AG09319 (cell line): ENCODE measurements at places on chromosomes 2 and 18.

- DNase-seq, result no peak
These were observed 3.2 kb upstream of the ACVR1C start for GRCh38 chr2:157631861-157632260.

DNA sequence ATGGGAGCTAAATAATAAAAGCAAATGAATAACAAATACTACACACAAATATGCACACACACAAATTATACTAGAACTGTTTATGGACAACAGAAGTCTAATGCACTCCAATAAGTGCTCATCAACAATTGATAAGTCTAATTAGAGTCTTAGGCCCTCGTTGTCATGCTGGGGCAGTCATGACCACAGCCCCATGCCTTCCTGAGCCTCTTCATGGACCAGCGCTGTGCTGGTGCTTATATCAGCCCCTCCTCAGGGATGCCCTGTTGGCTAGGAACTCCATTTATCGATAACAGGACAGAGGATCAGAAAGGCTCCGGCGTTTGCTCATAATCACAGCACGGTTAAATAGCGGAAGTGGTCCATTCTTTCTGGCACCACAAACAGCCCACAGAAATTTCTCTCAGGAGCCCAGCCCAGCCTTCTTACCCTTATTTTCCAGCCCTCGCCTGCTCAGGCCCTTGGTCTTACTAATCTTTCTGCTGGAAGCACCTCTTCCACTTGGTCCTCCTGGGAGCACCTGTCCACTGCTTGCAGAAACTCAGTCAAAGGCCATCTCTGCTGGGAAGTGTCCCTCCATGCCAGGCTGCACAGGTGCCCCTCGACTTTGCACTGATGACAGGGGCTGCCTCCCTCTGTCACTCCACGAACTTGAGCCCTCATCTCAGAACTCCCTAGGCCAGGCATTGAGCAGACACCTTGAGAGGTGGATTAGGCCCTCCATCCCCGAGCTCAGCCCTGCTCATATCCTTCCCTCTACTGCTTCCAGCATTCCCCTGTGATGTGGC is 500.2 kb upstream of the HS6ST1 start:
- DNase-seq, result no peak

GRCh38 chr2:108936866-108937265 is 52.2 kb downstream of the EDAR start:
- no peak for DNase-seq

DNA sequence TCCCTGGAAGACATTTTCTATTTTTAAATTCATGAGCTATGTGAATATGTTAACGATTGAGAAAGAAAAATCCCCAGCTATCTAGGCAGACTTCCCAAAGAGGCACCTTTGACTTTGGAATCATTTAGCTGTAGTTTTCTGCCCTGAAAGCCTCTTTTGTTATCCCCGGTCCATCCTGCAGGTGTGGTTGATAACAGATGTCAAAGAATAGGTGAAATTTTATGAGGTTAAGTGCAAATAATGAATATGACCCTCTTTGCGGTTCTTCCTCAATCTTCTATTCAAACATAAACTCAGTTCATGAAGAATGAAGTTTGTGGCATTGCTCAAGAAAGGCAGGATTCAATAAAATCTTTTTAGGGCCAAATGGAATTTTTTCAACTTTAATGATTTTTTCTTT is 51.6 kb upstream of the ATP8B1 start:
- no peak for DNase-seq

DNA sequence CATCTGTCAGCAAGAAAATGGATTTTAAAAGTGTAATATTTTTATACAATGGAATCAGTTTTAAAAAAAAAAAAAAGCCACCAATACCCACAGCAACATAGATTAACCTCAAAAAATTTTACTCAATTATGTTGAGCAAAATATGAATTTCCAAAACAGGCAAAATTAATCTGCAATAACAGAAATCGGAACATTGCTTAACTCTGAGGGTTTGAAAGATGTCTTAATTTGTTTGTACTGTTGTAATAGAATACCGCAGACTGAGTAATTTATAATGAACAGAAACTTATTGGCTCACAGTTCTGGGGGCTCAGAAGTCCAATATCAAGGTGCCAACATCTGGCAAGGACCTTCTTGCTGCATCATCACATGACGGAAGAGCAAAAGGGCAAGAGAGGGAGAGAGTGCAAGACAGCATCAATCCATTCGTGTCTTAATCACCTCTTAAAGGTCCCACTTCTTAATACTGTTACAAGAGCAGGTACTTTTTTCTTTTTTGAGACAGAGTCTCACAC is 31.8 kb upstream of the TNFAIP6 start:
- DNase-seq, result no peak

- no peak for DNase-seq
These were observed 226.0 kb upstream of the NETO1 start for GRCh38 chr18:73093687-73094250.

GRCh38 chr18:51559902-51560287 is 362.4 kb upstream of the MEX3C start:
- DNase-seq, result no peak

DNA sequence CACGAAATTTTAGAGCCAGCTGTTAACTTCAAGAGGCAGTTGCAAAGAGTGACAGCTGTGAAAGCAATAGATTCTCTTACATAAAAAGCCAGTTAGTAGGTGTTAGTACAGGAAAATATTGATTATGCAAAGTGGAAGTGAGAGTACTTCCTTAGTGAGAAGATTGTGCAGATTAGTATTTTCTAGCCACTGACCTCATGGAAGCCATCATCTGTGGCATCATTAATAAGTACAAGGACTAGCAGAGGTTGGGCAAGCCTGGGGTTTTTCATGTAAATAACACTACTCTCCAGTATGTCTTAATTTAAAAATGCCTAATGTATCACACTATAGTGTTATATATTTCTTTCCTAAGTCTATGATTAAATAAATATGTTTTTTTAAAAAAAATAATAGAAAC is 166.2 kb upstream of the DTNA start:
- DNase-seq, result no peak

GRCh38 chr18:58691256-58691655 is 20.0 kb downstream of the MALT1 start:
- no peak for DNase-seq

DNA sequence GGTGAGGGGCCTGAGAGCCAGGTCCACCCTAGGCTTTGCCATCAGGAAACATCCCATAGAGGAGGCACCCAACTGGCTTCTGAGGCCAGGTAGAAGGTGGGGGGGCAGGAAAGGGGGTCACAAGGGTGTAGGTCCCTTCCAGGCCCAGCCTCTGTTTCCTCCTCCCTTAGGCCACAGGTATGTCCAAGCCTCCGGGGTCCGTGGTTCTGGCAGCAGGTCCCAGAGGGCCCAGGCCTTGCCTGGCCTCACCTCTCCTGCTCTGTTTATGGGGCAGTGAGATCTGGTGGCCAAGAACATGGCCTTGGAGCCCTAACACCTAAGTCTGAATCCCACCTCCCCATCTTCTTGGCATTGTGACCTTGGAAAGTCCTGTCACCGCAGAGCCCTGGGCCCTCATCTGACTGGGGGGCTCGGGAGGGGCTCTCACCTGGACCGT is 21.6 kb upstream of the GPR17 start:
- no peak for DNase-seq

GRCh38 chr2:154130821-154131220 is 259.1 kb downstream of the GALNT13 start:
- no peak for DNase-seq

- no peak for DNase-seq
These were observed 182.5 kb upstream of the HS6ST1 start for GRCh38 chr2:128501006-128501690.

GRCh38 chr2:205688417-205689200 is 6.3 kb downstream of the NRP2 start:
- no peak for DNase-seq

GRCh38 chr2:11004199-11004598 is 92.5 kb downstream of the KCNF1 start:
- DNase-seq, result no peak

DNA sequence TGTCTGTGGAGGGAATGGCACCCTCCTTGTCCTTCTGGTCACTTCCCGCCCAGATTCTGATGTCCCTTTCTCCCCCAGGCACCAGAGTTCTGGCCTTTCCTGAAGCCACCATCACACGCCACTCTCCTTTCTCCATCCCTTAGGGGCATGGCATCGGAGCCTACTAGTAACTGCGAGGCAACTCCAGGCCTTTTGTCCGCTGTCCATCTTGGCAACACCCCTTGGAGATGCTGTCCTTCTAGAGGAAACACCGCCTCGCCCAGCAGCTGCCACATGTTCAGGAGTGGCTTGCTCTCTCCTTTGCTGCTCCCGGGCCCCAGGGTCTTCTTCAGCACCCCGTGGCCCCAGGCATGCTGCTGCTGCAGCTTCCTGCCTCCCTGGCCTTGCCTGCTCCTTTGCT is 267.0 kb downstream of the SRBD1 start:
- no peak for DNase-seq

GRCh38 chr18:55261253-55261652 is 302.0 kb upstream of the CCDC68 start:
- DNase-seq, result no peak

GRCh38 chr2:88239781-88240180 is 69.6 kb downstream of the THNSL2 start:
- no peak for DNase-seq

DNA sequence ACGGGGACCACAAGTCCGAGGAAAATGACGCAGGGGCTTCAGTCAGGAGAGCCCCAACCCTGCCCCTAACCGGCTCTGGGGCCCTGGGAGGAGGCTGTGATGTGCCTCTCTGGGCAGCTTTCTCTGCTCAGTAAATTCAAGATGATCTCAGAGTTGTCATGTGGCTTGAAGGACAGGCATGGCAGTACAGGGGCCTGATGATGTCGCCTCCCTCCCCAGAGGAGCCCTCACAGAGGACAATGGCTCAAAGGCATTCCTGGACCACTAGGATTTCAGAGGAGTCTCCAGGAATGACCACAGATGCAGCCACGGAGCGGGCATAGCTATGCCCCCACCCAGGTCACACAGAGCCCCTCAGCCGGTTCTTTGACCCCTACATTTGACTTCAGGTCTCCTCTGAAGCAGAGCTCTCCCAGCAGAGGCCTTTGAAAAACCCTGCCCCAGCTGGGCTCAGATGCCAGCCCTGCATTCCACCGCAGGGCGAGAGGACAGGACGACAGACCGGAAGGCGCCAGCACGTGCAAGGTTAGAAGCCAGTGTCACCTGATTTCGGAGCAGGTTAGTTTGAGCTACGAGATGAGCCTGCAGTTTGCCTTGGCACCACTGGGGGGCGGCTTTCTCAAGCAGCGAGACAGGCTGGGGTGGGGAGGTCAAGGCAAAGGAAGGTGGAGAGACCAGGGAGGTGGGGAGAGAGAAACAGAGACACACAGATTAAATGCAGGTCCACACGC is 39.2 kb downstream of the BIN1 start:
- no peak for DNase-seq

DNA sequence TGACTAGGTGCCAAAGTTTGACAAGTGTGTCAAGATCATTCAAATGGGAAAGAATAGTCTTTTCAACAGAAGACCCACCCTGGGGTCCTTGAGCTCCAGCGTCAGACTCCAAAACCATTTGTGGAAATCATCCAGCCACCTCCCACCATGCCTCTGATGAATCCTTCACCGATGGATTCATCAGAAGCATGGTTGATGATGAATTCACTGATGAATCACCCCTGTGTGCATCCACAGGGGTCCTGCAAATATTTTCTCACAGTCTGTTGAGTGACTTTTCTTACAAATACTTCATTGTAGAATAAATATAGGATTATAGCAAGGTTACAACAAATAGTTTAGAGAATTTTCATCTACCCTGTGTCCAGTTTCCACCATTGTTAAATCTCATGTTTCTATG is 4.3 kb downstream of the UGT1A9 start:
- DNase-seq, result no peak

GRCh38 chr2:148794558-148794957 is 80.5 kb upstream of the KIF5C start:
- DNase-seq, result peak; percentile 66

DNA sequence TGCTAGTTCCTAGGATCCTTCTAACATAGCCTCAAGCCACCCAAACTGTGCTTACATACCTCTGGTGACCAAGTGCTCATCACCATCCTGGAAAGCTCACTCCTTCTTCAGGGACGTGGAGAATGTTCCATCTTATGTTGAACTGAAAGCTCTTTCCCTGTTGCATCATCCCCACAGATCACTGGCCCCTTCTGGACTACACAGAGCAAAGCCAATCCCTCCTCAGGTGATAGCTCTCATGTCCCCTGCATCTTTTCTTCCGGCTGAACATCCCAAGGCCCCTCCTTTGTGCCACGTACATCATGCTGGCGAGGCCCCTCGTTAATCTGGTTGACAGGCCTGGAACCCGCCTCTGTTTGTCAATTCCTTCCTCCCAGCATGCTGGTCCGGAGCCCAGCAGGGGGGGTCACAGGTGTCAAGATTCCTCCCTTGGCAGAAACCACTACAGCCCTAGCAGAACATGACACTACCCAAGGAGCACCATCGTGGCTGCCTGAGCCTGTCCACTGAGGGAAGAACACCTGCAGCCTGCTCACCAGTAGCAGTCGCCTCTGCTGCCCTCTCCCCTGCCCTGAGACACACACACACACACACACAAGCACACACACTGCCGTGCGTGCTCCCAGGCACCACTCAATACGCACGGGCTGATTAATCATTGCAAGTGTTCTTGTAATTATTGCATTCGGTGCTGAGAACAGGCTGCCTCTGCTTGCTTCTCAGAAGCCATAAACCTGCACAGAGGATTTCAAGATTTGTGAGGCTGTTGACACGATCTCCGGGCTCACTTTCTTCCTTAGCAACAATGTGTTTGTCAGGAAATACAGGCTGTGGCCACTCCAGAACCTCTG is 6.3 kb upstream of the KCNK3 start:
- DNase-seq, result no peak

- DNase-seq, result no peak
These were observed 309.0 kb upstream of the CDH2 start for GRCh38 chr18:28485918-28486317.

GRCh38 chr18:70536370-70537062 is 247.7 kb downstream of the SOCS6 start:
- no peak for DNase-seq

GRCh38 chr2:234191819-234192407 is 141.4 kb downstream of the SPP2 start:
- DNase-seq, result no peak

DNA sequence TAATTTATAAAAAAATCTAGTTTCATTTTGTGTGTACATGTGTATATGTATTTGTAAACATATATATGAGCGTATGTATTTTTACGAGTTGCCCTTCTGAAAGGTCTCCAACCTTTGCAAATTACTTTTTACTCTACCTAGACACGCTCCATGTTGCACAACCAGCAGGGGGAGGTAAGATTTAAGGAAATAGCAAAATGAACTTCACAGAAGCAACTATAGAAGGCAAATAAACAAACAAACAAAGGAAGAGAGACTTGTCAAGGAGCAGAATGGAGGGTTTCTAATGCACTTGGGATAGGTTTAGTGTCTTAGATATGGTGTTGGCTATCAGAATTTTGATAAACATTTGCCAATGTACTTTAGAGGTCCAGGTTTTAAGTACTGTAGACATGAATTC is 820.5 kb upstream of the POU3F3 start:
- DNase-seq, result no peak
